Activated CD4-positive, alpha-beta T cell treated with anti-CD3 and anti-CD28 coated beads for 48 hours (primary cell): ENCODE measurements at places on chromosomes 2 and 18.
A peak's percentile ranks its signal among the peaks of the same experiment; 100 is the strongest.

DNA sequence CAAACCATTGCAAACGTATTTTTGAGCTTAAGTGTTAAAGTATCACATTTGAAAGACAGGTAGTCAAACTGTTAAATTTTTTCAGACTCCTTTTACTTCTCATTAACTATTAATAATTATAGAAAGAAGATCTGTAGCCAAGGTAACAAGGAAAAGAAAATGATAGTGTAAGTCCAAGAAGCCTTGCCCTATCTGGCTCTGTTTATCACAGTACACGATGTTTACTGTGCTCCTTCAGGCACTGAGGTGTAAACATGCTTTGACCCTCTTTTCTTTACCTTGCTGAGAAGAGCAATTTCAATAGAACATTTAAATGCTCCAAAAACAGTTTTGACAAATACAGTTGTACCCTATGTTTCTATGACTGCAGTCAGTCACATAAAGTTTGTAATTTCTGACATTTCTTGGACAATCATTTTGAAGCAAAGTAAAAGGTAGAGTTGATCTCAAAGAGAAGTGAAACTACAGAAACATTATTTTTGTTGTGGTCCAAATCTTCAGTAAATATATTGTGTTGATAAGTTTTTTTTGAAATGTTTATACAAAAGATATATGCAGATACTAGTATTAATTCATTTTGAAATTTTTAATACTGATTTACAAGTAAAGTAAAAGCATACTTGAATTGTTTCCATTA is 152.6 kb upstream of the KYNU start:
- no peak for DNase-seq

- DNase-seq: no peak
Measured at GRCh38 chr2:1682181-1682440, 62.2 kb downstream of the PXDN start.

DNA sequence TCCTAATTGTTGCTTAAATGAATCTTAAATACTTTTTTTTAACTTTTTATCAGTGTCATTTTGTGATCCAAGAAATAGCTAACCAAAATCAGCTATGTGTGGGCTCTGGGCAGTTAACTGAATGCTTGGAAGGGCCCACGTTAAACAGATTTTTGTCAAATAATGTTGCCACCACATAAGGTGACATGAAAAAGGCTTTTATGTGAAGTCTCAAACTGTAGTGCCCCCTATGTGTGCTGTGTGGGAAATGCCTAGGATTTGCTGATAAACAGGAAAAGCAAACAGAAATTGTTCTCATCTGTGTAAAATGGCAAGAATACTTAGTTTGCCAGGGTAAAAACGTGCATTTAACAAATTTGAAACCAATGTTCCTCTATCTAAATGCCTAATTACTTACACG is 242.2 kb downstream of the ZNF516 start:
- DNase-seq: no peak

GRCh38 chr2:164542581-164543021 is 78.7 kb downstream of the GRB14 start:
- no peak for DNase-seq

DNA sequence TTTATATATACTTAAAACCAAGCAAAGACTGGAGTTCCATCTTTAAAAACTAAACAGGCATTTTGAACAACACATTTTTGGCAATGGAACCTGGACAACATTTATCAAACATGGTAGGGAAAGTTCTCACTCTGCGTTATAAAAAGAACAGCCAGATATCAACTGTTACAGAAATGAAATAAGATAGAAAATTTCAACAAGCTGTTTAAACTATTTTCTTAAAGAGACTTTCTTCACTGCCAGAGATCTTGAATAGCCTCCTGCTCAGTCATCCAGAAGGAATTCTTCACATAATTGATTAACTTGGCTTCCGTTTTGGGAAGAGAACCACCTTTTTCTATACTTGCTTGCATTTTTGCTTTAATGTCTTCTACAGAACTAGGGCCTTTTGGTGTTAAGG is 166.0 kb upstream of the PIK3C3 start:
- no peak for DNase-seq

- no peak for DNase-seq
Measured at GRCh38 chr2:160394153-160394552, 99.5 kb downstream of the RBMS1 start.

- DNase-seq: no peak
Measured at GRCh38 chr2:239179851-239180371, 220.9 kb downstream of the HDAC4 start.

- no peak for DNase-seq
Measured at GRCh38 chr2:149732001-149732685, 144.6 kb upstream of the MMADHC start.

- peak; percentile 46 for DNase-seq
Measured at GRCh38 chr2:120436885-120437603, 91.1 kb downstream of the INHBB start.

DNA sequence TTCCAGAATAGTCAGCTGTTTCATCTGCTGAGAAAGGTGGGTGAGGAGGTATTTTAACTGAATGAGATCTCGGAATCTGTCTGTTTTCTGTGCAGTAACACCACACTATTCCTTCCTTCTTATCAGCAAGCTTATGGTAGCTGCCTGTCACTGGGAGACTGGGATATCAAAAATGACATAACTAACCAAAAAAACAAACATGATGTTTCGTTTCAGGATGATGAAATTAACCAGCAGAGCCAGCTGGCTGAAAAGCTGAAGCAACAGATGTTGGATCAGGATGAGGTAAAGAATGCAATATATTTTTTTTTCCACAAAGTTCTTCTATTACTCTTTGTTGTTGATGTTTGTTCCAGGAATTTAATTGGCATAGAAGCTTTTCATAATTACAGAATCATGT is 59.8 kb upstream of the LYPD6B start:
- no peak for DNase-seq
